H9 (cell line): ENCODE measurements at places on chromosomes 12 and 14. TPM values are rescaled to one million over a fixed set of nuclear protein-coding genes. Genes with fewer than 3 reads are reported as not detected.

- no peaks in the 10 kb centered on the region for H3K27me3 ChIP-seq
- DNase-seq: no peak
- H3K36me3 ChIP-seq: no peaks in the 10 kb centered on the region
- no peak overlapping the region for H3K27ac ChIP-seq
Observed at GRCh38 chr12:75239987-75240386, 30.3 kb upstream of the KCNC2 start.

DNA sequence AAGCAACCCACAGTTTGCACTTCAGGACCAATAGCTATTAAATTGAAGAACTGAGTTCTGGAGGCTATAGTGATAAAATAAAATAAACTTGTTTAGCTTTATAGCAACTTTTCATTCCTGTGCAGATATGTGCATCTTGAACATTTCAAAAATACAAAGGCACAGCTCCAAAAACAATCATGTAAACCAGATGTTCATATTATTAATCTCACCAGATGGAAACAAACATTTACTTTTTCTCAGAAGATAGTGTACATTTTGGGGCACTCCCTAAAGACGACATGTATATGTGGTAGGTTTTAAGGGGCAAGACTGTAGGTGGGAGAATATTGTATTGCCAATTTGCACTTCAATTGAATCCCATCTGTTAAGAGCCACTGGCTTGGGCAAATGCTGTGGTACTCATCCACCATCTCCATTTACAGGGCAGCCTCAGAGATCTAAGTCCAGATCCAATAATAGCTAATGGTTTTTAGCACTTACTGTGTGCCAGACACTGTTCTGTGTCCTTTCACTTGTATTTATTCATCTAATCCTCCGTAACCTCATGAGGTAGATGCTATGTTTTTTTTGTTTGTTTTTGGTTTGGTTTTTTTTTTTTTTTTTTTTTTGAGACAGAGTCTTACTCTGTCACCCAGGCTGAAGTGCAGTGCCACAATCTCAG is 49.1 kb downstream of the PTGER2 start:
- no peak for DNase-seq
- no peak overlapping the region for H3K4me3 ChIP-seq
- H3K27ac ChIP-seq: no peak overlapping the region
- H3K4me1 ChIP-seq: no peaks in the 10 kb centered on the region
- H3K36me3 ChIP-seq: no peaks in the 10 kb centered on the region
- no peaks in the 10 kb centered on the region for H3K27me3 ChIP-seq

The CELA1 gene
- total RNA-seq: not detected in 2 replicates

The TAS2R43 gene
- total RNA-seq: 0.48 and 0.59 TPM in 2 replicates

GRCh38 chr14:64804754-64805260 is 74.9 kb downstream of the SPTB start:
- H3K27me3 ChIP-seq: no peaks in the 10 kb centered on the region
- no peaks in the 10 kb centered on the region; the same call in 1 of the 2 replicates for H3K4me1 ChIP-seq
- H3K4me3 ChIP-seq: no peak overlapping the region
- DNase-seq: no peak
- H3K27ac ChIP-seq: no peak overlapping the region
- H3K36me3 ChIP-seq: no peaks in the 10 kb centered on the region

The OVCH1 gene
- total RNA-seq: not detected in 2 replicates

GRCh38 chr12:98418357-98419075 is 96.9 kb upstream of the TMPO start:
- peaks cover 9% of the 10 kb centered on the region for H3K4me1 ChIP-seq
- no peak overlapping the region for H3K4me3 ChIP-seq
- no peaks in the 10 kb centered on the region for H3K27me3 ChIP-seq

The PYGL gene
- total RNA-seq: 53.8 and 55.1 TPM in 2 replicates

GRCh38 chr12:8841778-8842177 is 19.4 kb downstream of the A2ML1 start:
- peak; percentile 21 for DNase-seq
- no peak overlapping the region for H3K4me3 ChIP-seq
- no peak overlapping the region for H3K27ac ChIP-seq
- no peaks in the 10 kb centered on the region for H3K4me1 ChIP-seq

The CPNE8 gene
- total RNA-seq: 1.9 and 2.4 TPM in 2 replicates

- DNase-seq: no peak
- H3K4me1 ChIP-seq: no peaks in the 10 kb centered on the region
- H3K36me3 ChIP-seq: no peaks in the 10 kb centered on the region
- no peak overlapping the region for H3K27ac ChIP-seq
- no peaks in the 10 kb centered on the region for H3K27me3 ChIP-seq
Observed at GRCh38 chr12:62146318-62146717, 113.9 kb upstream of the USP15 start.

The FGD4 gene
- total RNA-seq: 53.9 and 54.3 TPM in 2 replicates

DNA sequence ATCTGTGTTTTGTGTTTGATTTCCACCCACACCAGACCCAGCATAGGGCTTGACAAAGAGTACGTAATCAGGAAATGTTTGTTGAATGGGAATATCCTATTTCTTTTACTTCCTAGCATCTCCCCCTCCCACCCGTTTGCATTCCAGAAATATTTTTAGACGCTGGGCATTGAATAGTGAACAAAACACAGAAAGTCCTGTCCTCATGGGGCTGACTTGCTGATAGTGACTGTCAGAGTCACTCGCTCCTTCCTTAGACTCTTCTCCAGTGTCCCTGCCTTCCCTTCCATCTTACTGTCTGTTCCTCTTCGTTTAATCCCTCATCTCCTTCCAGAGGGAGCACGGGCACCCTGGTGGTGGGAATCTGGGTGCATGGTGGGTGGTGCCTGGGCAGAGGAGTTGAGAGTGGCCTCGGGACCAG is 53.6 kb downstream of the SLC25A47 start:
- H3K27ac ChIP-seq: peak overlapping the region; percentile 58
- no peak for DNase-seq
- no peaks in the 10 kb centered on the region for H3K27me3 ChIP-seq

The RECQL gene
- total RNA-seq: 41.0 and 42.9 TPM in 2 replicates

GRCh38 chr12:44544018-44544417 is 332.1 kb downstream of the NELL2 start:
- no peak overlapping the region for H3K4me3 ChIP-seq
- H3K27ac ChIP-seq: no peak overlapping the region
- no peaks in the 10 kb centered on the region for H3K4me1 ChIP-seq

DNA sequence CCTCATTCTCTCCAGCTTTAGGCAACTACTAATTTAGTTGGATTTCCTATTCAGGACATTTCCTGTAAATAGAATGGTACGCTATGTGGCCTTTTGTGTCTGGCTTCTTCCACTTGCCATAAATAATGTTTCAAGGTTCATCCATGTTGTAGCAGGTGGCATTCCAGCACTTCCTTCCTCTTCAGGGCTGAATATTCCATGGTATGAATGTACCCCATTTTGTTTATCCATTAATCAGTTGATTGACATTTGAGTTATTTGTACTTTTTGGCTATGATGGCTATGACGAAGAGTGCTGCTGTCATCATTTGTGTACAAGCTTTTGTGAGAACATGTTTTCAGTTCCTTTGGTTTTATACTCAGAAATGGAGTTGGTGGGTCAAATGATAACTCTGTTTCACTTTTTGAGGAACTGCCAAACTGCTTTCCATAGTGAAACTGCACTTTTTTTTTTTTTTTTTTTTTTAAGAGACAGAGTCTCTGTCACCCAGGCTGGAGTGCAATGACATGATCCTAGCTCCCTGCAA is 6.5 kb upstream of the CDK2AP1 start:
- no peaks in the 10 kb centered on the region for H3K27me3 ChIP-seq
- no peak overlapping the region for H3K4me3 ChIP-seq
- H3K36me3 ChIP-seq: no peaks in the 10 kb centered on the region; the same call in 2 of the 3 replicates
- no peak overlapping the region for H3K27ac ChIP-seq
